ENCODE measurements at places on chromosomes 5 and 9.

- no peak for DNase-seq
These were observed 100.9 kb downstream of the EBF1 start for GRCh38 chr5:158998793-158999325.

GRCh38 chr5:100418231-100418630 is 116.9 kb upstream of the FAM174A start:
- DNase-seq: no peak

DNA sequence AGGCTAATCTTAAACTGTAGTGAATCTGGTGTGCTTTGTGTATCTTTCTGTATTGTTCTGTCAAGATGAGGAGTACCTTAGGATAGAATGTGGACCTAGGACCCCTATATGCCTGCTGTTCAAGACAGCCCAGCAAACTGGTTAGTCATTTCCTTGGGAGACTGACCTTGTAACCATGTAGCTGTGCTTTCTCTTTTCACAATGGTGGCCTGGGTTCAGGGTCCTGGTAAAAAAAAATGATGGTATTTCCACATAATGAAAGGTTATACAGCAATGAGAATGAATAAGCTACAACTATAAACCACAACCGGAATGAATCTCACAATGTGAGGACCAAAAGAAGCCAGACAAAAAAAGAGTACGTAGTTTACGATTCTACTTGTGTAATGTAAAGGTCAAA is 36.4 kb upstream of the F2RL1 start:
- no peak for DNase-seq

- DNase-seq: peak; percentile 5
These were observed 1537.8 kb upstream of the ACO1 start for GRCh38 chr9:30846651-30847050.

DNA sequence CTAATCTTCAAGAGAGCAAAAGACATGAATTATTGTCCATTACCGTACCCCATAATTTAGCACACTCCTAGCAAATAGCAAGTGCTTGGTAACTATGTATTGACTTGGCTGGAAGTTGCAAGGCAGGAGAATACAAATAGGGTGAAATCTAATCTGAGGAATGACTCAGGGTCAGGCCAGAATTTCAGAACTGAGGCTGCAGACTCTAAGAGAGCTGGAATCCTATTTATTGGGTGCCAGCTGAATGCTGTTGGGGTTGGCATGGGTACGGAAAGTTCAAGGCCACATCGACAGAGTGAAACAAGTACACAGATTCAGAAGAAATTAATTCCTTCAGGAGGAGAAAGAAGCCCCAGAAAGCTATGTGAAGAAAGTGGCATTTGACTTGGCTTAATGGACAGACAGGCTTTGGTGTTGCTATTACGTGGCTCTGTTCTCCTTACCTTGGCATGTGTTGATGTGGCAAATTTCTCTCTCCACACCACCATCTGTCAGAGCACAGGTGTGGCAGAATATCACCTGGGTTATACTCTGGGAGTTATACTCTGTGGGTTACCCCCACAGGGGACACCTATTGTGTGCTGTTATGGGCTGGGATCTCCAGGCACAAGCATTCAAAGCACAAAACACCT is 20.9 kb upstream of the ASTN2 start:
- no peak for DNase-seq

- no peak for DNase-seq
These were observed 339.0 kb upstream of the CTNND2 start for GRCh38 chr5:12242950-12243888.

- DNase-seq: no peak
These were observed 28.1 kb downstream of the IL33 start for GRCh38 chr9:6243746-6244145.

- DNase-seq: no peak
These were observed 166.8 kb upstream of the MAP3K1 start for GRCh38 chr5:56648460-56649034.

DNA sequence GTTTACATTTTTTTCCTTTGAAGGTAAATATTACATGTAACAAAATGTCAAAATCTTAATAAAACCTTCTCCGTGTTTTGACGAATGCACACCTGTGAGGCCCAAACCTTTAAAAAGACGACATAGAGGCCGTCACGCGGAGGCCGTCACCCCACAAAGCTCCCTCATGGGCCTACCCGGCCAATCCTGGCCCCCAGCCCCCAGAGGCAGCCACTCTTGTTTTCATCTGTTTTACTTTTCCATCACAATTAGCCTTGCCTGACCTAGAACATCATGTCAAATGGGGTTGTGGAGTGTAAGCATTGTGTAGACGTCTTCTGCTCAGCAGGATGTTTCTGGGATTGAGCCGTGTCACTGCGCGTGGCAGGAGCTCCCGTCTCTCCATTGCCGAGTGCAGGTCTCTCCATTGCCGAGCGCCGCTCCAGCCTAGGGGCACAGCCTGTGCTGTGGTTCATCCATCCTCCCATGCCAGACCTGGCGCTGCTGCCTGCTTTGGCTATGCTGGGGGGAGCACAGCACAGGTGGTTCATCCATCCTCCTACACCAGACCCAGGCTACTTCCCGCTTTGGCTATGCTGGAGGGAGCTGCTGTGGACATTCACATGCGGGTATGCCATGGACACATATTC is 52.2 kb upstream of the IRX4 start:
- no peak for DNase-seq

DNA sequence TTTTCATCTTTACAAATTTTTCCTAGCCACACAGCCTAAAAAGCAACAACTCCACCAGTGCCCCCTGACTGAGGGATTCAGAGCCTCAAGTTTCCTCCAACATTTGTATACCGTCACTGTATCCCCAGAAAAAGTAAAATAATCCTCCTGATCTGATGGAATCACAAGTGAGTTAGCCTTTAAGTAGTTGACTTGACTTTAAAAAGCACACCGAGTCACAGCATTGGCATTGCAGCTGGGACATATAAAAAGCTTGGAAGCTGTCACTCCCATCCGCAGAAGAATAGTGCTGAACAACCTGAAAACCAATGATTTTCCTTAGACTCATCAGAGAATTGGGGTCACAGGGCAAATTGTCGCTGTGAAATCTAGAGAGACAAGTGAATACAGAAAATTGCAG is 41.6 kb upstream of the FBN2 start:
- no peak for DNase-seq

- no peak for DNase-seq
These were observed 31.5 kb downstream of the AOPEP start for GRCh38 chr9:94758031-94758430.

- DNase-seq: no peak
These were observed 110.1 kb downstream of the CARTPT start for GRCh38 chr5:71829206-71829605.

GRCh38 chr9:33306037-33306436 is 15.7 kb downstream of the NFX1 start:
- DNase-seq: no peak

DNA sequence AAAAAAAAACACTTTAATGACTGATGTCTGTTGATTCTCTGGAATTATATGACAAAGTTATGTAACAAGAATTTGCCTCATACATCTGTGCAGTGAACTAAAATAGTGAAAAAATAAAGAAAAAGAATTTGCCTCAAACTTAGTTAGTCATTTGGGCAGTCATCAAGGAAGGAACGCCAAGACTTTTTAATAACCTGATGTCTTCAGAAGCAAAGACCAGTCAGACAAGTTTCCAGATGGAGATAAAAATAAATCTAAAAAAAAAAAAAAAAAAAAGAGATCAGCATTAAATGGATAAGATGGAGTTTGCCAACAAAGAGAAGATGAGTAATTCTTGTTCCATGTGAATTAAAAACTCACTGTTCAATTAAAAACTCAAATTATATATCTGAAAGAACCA is 52.3 kb upstream of the JMY start:
- DNase-seq: no peak

DNA sequence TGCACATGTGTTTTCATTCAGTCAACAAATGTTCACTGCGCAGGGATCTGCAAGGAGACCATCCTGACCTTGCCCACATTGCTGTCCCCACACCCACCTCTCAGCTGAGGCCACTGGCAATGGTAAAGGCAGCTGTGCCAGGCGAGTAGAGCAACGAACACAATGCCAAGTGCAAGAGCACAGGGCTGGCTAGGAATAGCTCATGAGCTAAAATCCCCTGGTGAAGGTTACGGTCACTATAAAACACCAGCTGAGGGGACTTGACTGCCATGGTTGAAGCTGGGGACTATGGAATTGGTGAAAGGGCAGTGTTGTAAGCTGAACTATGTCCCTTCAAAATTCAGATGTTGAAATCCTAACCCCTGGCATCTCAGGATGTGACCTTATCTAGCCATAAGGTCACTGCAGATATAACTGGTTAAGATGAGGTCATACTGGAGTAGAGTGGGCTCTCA is 96.1 kb downstream of the OTULIN start:
- DNase-seq: no peak

DNA sequence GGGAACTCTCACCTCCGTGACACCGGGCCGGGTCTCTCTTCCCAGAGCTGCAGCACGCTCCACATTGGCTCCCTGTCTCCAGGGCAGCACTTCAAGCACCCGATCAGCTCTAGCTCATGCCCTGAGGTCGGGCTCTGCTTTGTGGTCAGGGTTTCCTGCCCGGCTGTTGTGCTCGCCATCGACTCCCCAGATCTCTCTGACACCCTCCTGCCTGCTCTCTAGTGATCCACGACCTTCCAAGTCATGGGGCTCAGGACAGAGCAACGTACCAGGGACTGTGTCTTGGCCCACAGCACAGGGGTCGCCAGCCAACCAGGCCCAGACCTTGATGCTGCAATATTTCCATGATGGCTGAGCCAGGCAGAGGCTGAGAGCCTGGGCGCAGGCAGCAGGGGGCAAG is 45.1 kb downstream of the PRRT1B start:
- no peak for DNase-seq

- no peak for DNase-seq
These were observed 43.5 kb upstream of the ANKDD1B start for GRCh38 chr5:75567710-75568109.

DNA sequence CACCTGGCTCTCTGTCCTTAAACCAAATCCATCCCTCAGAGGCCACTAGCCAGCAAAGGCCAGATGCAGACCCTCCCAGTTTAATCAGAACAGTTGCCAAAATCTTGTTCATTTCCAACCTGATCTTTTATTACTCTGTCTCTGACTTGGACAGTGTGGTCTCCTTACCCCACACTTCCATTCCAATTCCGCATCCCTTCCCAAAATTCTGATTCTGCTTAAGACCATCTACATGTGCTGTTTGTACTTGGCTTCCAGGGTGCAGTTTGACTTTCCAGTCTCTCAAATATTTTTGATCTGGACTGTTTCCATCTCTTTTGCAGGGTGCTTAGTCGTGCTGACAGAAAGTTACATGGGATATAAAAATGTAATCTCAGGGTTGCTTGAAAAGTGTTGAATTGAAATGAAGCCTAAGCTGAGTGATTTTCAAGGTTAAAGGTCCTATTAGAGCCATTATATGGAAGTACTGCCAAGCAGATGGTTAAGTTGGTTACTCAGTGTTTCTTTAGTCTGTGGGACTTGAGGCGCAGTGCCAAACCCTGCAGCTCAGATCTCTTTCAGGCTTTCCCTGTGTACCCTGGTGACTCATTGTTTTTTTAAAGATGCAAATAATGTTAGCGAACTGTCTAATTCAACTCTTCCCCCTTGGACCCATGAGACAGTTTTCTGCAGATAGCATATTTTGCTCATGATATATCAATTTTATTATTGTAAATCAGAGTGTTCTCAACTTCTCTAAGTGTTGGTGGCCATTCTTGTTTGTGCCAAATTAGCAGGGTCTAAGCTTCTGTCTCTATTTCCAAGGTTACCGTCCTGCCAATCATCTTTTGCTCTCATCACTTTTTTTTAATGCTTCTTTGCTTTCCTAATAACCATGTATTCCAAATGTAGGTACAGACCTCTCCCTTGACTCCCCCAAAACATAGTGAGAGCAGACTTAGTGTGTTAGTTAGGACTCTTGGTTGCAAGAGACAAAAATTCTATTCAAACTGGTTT is 18.2 kb upstream of the DCP2 start:
- DNase-seq: no peak

DNA sequence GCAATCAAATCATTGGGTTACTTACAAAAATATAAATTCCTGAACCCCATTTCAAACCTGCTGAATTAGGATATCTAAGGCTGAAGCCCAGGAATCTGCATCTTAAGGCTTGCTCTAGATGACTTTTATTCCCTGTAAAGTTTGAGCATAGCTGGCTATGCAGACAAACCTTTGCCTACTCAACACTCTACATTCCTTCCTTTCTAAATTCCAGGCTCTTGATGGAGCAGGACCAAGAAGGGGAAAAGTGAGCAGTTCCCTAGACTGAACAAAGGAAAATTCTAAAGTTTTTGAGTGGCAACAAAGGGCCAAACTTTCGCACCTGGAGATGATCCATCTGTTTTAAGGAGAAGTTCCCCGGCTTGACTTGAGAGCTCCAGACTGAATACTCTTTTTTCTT is 9.8 kb upstream of the ADRA1B start:
- no peak for DNase-seq

- DNase-seq: no peak
These were observed 120.9 kb downstream of the NSG2 start for GRCh38 chr5:174166231-174167079.

- DNase-seq: peak; percentile 30
These were observed 34.4 kb upstream of the GLIPR2 start for GRCh38 chr9:36101916-36102741.

- DNase-seq: no peak
These were observed 29.8 kb downstream of the MRRF start for GRCh38 chr9:122294531-122294930.

DNA sequence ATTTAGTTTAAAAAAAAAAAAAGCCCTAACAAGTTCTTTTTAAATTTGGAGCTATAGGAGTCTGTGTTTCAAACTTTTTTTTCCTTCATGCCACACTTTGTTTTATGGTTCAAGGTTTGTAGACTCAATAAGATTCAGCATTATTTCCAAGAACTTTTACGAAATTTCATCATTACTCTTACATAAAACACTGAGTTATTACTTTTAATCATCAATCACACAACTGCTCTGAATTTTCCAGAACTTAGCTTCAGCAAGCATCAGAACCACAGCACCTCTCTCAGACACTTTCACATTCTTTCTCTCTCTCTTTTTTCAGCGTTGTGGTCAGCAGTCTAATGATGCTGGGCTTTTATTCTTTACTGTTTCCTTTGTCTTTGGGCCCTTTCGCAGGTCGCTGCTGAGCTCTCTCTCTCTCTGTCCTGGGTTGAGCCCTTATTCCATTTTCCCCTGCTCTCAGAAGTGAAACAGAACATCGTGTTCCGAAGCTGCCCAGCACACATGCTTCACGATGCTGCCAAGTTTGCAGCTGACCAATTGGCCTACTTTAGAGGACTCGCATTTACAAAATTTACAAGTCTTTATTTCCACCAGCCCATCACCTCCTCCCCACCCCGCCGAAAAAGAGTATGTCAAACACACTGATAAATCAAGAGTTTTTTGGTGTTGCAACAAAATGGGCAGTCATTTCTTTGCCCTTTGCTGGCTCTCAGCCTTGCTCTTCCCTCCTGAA is 44.6 kb upstream of the PIK3R1 start:
- DNase-seq: peak; percentile 87

DNA sequence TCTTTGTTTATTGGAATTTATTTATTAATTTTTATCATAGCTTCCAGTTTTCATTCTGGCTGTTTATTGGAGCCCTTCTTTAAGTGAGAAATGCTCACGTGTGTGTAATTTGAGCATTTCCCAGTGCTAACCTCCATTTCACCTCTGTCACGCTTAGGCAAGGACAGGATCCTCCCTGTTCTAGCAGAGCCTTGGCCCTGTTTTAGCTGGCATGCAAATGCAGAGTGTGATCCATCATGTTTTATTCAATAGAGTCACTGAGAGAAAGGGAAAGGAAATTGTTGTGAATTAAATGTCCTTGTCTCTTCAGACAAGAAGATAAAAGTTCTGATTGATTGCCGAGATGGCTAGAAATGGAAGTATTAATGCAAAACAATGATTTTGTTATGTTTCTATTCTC is 137.3 kb upstream of the ACO1 start:
- peak; percentile 20 for DNase-seq
